ENCODE measurements at places on chromosomes 6 and 20.

DNA sequence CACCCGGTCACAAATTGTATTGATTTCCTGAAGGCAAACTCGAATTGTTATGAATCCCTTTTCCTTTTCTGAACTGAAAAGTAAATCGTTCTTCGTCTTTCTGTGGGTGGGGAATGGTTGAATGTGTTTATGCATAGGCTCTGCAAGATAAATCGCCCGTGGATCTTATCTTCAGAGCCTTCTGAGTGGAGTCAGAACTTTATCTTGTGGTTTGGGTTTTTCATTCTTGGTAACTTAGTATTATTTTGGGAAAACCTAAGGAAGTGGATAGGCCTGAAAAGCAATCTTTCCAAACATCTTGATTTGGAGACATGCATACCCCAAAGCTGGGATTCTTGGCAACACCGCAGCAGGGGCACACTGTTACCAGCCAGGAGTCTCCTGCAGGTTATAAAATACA, 122.4 kb downstream of the MAP3K7 start:
- no peak for DNase-seq

- DNase-seq = no peak
Observed at GRCh38 chr20:18225632-18226031, 62.7 kb upstream of the ZNF133 start.

GRCh38 chr20:21498635-21499034, 15.2 kb downstream of the NKX2-2 start:
- no peak for DNase-seq

GRCh38 chr6:127053875-127054235, 64.6 kb upstream of the RSPO3 start:
- DNase-seq = no peak

GRCh38 chr6:156348849-156349248, 428.3 kb upstream of the ARID1B start:
- DNase-seq = no peak

- no peak for DNase-seq
Observed at GRCh38 chr6:39855356-39855995, 63.3 kb downstream of the DAAM2 start.

DNA sequence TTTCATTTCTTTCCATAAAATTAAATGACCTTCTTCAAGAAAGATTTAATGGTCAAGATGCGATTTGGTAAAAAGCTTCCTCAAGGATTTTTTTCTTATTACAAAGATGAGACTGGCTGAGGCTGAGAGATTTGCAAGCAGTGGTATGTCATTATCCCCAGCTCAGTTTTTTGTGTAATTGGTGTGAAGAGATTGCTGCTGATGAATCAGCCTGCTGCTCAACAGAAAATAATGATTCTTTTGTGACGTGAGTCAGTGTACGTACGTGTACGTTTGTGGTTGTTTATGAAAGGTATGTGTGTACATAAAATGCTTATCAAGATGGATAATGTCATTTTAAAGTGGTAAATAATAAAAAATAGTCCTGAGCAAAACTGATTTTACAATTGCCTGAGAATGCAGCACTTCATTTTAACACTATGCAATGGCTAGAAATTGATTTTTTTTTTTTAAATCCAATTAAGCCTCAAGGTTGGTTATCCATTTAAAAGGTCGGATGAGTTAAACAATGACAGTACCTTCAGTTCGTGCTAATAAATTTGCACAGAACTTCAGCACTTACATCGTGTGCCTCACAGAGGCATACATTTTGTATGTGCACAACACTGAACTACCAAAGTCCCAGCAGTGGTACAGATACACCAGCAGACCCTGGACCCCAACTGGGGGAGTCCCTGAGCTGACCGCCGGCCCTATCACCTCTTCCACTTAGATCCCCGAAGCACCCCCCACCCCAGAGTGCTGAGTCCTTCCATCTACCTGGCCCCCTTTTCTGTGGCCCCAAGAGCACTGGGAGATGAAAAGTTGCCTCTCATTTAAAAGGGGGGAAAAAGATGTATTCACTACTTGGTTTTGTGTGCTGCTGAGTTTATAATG, 9.7 kb upstream of the NPEPL1 start:
- no peak for DNase-seq

GRCh38 chr20:19817017-19817416, 59.0 kb downstream of the RIN2 start:
- DNase-seq = no peak

DNA sequence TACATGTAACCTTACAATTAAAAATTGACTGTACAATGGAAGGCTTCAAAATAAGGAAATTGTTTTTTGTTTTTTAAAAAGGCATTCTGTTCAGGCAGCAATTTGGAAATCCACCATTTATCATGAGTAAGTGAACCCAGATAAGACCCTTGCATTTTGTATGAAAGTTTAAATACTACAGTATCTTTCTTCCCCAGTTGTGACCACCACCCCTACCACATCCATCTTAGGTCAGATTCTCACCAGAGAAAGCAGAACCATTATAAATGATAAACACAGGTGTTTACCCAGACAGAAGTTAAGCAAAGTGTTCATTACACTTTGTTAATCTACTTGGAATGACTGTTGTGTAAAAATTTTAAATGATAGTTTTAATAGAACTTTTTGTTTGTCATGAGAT, 20.2 kb downstream of the SENP6 start:
- DNase-seq = no peak

- no peak for DNase-seq
Observed at GRCh38 chr20:34968042-34968775, 12.5 kb downstream of the MYH7B start.

DNA sequence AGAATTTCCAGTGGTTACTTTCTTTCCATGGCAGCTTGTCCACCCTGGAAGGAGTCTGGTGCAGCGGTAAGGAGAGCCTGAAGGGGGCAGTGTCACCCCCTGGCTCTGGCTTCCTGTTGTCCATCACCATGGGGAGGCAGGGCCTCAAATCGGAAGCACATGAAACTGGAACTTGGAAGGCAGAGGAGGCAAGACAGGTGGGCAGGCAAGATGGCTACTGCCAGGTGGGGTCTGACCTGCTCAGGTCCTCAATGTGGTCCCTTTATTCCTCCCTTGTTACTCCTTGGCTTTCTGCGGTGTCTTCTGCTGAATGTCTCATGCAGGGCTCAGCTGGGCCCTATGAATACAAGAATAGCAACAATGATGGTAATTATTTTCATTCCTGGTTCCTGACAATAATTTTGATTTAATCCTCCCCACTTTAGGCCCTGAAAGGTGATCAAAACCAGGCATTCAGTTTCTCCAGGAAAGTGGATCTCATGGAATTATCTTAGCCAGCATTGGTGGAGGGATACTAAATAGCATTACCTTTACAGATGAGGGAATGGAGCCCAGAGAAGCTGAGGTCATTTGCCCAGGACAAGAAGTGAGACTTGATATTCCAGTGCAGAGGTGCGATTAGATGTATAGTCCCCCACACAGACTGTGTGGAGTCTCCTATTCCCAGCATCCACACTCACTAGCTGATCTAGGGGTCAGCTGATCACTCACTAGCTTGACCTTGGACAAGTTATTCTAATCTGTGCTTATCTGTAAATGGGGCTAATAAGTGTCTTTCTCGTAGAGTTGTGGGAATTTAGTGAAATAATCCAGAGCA, 17.6 kb upstream of the SNAI1 start:
- DNase-seq = no peak

DNA sequence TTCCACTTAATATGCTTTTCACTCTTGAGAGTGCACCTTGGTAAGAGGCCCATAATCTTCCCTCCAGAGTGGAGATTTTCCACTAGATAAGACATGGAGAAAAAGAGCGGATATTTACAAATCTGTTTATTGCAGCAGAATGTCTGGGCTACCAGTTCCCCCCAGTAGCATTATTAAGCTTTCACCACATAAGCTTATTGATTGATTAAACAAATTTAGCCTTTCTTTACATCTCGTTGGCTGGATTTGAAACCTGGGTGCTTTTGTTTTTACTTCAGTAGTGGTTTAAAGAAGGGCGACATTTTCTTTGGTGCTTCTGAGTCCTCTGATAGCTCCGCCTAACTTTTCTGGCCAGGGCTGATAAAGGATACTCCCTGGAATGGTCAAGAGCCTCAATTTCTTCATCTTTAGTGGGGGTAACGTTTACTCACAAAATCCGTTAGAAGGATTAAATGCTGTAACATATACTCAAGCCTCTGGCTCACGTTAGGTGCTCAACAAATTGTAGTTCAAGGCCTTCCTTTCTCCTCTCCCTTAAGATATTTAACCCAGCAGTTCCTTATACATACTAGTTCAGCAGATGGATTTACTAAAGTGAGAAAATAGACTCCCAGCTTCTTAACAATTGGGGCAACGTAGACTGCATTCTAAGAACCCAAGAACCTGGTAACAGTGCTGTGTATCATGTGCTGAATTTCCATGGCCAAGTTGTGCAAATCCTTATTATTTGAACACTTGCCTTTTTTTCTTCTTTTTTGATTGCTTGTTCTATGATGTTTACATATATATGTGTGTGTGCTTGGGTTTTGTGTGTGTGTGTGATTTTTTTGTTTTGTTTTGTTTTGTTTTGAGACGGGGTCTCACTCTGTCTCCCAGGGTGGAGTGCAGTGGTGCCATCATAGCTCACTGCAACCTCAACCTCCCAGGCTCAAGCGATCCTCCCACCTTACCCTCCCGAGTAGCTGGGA, 91.4 kb downstream of the RREB1 start:
- DNase-seq = no peak

GRCh38 chr20:63974402-63975200, 4.8 kb downstream of the SAMD10 start:
- no peak for DNase-seq

GRCh38 chr6:12060780-12061609, 48.9 kb downstream of the HIVEP1 start:
- peak; percentile 63 for DNase-seq

- peak; percentile 27 for DNase-seq
Observed at GRCh38 chr20:8305449-8305978, 173.4 kb downstream of the PLCB1 start.

- no peak for DNase-seq
Observed at GRCh38 chr20:58407966-58408557, 19.0 kb downstream of the VAPB start.

- no peak for DNase-seq
Observed at GRCh38 chr20:33843854-33844253, 32.7 kb downstream of the CHMP4B start.

DNA sequence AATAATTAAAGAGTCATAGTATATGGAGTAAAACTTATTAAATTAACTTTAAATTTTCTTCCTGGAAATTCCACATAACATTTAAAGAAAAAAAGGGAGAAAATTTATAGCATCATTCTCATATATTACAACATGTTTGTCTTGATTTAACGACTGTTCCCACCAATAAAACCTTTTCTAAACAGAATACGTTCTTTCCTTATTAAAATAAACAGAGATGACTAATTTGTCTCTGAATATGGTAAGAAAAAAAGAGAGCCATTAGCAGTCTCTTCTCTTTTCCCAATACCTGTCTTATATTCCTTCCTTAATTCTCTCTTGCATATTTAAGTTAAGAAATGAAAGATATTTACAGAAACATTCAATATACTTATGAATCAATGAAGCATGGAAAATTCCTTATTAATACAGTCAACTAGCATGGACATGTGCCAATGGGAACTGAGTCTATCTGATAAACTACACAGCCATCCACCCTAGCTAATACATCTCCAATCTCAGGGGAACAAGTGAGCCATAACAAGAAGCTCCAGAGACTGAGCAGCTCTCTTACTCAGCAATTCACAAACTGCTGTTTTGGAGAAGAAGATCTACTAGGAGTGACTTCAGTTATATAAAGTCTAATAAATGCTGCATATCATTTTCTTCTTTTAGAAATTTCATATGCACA, 347.1 kb upstream of the MANEA start:
- DNase-seq = no peak

DNA sequence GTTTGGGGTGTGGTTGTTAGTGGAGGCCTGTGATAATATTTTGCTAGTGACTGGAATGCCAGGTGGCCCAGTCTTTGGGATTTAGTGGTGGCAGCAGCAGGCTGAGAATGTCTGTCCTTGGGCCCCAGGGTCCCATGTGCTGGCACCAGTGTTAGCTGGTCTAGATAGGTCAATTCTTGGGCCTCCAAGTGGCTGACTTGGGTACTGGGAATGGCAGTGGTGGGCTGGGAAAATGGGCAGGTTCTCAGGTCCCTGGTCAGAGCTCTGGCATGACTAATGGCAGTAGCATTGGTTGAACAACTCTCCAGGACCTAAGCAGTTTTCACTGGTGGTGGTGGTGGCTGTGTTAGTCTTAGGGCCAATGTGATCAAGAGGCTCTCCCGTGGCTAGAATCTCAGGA, 50.3 kb downstream of the OLIG3 start:
- no peak for DNase-seq

- DNase-seq = no peak
Observed at GRCh38 chr20:39810309-39810708, 848.2 kb downstream of the DHX35 start.

DNA sequence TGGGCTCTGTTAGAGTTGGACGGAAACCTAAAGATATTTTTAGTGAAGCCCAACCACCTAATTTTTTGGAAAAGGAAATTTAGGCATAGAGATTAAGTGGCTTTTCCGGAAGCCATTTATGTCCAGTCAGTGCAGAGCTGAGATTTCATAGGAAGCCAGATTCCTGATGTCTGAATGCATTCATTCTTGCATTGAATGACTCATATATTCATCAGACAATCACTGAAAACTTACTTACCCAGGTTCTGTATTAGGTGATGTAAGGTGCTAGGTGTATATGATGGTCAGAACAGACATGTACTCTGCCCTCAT, 4.1 kb downstream of the SH3BGRL2 start:
- no peak for DNase-seq

GRCh38 chr6:47485491-47486135, 8.0 kb downstream of the CD2AP start:
- DNase-seq = no peak

GRCh38 chr20:61558726-61559125, 306.7 kb downstream of the CDH4 start:
- no peak for DNase-seq

GRCh38 chr20:56750430-56750829, 121.3 kb downstream of the TFAP2C start:
- no peak for DNase-seq

DNA sequence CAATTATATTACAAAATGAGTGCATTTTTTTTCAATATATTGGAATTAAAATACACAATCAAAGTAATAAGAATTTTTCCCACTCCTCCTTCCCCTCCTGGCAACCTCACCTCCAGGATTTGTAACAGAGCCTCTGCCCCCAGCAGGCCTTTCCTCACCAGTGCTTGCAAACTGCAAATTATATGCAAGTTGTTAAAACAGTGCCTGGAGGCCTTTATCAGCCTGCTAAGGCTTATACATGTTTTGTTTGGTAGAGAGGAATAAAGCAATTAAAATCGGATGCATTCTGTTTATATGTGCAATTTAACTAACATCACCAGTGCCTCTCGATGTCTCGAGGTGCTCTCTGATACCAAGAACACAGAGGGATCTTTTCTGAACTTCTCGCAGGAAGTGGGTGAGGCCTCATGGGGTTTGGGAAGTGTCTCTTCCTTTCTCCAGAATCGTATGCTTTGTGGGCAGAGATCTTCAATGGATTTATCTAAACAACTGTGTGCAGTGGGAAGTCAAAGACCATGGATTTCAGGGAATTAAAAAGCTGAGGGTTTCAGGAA, 186.8 kb downstream of the CDH26 start:
- no peak for DNase-seq

DNA sequence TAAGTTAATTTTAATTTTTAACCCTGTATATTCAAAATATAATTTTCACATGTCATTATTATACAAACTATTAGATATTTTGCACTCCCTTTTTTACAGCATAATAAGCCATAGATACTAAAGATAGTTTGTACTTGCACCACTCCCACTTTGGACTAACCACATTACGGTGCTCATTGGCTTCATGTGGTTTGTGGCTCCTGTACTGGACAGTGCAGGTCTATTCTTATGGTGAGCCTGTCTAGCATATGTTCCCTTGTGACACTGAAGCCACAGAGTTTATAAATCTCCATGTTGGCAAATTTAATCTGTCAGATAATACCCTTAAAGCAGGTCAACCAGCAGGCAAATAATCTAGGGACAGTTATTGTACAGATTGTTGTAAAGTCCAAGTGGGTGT, 354.4 kb upstream of the KCNQ5 start:
- no peak for DNase-seq

All from activated CD8-positive, alpha-beta memory T cell treated with anti-CD3 and anti-CD28 coated beads for 1 hour (primary cell).